ENCODE measurements at places on chromosomes 2 and 18. TPM values are rescaled to one million over a fixed set of nuclear protein-coding genes. Genes with fewer than 3 reads are reported as not detected.

LHCGR gene
- 0.04 TPM for polyA plus RNA-seq

PER2 gene
- polyA plus RNA-seq = 2.7 TPM

- no peak for DNase-seq
Observed at GRCh38 chr2:229635371-229635680, 79.0 kb downstream of the DNER start.

DNAJC5G gene
- not detected for polyA plus RNA-seq

GRCh38 chr2:15436195-15436594 lies 124.9 kb downstream of the NBAS start:
- DNase-seq = no peak

DNA sequence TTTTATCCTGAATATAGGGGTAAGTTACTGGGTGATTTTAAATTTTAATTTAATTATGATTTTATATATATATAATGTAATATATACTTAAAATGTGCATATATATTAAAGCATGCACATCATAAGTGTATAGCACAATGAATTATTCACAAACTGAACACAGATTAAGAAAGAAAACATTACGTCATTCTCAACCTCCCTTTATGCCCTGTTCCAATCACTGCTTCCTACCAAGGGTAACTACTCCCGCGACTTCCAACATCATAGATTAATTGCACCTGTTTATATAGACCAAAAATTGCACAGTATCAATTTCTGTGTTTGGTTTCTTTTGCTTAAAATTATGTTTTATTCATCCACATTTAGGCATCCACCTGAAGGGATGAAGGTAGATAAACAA lies 301.3 kb upstream of the KLHL14 start:
- no peak for DNase-seq

DNA sequence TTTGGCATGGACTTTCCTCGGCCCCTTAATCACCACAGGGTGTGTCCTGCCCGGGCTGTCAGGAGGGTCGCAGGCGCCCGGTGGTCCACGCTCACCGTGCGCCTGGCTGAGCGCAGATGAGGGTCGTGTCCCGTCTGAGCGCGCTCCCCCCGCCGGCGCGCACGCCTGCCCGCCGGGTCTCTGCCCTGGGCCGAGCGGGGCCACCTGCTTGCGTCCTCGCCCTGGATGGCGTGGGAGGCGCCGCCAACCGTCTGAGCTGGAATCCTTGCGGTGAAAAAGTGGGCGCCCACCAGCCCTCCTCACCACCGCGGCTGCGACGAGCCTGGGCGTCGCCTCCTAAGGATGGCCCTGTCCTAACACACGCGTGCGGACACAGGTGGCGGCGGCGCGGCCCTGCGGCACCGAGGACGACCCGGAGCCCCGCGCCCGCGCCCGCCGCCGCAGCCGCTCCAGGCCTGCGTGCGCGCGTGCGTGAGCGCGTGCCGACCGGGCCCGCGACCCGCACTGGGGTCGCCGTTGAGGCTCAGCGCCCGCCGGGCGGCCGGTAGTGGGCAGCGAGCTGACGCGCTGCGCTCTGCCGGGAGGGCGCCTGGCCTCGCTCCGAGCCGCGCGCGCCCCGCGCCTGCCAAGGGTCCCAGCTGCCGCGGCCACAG lies 126.6 kb downstream of the ARHGEF4 start:
- peak; percentile 11 for DNase-seq

GRCh38 chr18:57771193-57771592 lies 31.9 kb downstream of the ATP8B1 start:
- peak; percentile 86 for DNase-seq

MAP4K3 gene
- 9.5 TPM for polyA plus RNA-seq

- DNase-seq = no peak
Observed at GRCh38 chr2:52475590-52475989, 1292.0 kb upstream of the CHAC2 start.

MAL gene
- polyA plus RNA-seq = 3.8 TPM

DNA sequence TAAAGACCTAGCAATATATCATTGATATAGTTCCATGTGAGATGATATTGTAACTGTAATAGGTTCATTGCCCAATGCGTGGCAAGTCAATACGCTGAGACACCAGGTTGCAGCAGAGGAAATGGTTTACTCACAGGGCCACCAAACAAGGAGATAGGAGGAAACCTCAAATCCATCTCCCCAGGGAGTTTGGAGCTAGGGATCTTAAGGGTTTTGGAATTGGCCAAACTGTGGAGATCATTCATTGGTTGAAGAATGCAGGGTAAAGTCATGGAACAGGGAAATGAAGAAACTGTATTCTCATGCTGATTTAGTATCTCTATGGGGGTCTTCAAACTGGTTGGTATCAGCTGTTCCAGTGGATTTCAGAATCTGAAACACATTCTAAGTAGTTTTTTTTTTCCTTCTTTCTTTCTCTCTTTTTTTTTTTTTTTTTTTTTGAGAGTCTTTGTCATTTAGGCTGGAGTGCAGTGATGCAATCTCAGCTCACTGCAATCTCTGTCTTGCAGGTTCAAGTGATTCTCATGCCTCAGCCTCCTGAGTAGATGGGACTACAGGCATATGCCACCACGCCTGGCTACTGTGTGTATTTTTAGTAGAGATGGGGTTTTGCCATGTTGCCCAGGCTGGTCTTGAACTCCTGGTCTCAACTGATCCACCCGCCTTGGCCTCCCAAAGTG lies 30.7 kb upstream of the PPM1B start:
- DNase-seq = no peak

DNA sequence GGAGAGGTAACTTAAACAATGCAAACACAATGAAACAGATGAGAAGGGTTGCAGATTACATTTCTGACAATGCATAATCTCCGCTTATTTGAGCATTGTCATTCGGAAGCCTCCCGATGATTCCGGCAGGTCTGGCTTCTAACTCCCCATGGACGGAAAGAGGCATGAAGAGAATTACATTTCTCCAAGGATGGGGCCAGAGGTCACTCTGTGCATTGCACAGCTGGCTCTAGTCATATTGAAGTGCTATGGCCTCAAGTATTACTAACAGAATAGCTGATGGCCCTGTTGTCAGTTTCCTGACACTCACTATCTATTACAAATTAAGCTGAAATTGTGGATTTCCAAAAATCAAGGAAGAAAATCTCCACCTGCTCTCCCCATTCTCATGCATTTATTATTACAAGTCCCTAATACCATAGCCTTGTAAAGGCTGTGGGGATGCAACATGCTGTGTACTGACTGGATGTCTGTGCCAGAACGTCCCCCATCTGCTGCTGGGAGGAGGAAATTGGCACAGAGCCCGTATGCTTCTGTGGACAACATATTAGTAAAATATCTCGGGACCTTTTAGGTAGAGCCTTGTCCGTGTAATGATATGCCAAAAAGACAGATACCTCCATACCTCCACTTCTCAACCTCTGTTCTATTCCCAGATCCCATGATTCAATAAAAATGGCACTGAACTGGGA lies 168.1 kb downstream of the SETBP1 start:
- DNase-seq = no peak

FOXD4L1 gene
- not detected for polyA plus RNA-seq

DNA sequence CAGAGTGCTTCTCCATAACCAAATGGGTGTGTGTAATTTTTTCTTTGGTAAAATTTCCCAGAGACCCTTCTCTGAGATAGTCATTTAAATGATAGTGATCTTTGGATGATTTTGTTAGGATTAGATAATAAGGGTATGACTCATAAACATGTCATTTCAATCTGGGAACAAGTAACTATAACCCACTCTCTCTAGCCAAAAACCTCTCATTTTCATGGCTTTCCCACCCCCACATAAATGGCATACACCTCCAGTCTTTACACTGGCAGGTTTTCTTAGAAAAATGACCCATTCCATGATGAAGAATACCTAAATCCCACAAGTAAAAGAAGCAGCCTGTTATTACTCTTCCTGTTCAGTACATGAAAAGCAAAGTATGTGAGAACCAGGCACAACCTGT lies 572.0 kb upstream of the ZEB2 start:
- DNase-seq = no peak

GRCh38 chr2:229301237-229301636 lies 30.1 kb upstream of the PID1 start:
- DNase-seq = no peak

- DNase-seq = no peak
Observed at GRCh38 chr18:47550611-47551010, 299.2 kb upstream of the SKOR2 start.

- peak; percentile 61 for DNase-seq
Observed at GRCh38 chr2:173311844-173312606, 42.6 kb upstream of the CDCA7 start.

- DNase-seq = no peak
Observed at GRCh38 chr2:168536925-168537466, 80.9 kb downstream of the CERS6 start.

DNA sequence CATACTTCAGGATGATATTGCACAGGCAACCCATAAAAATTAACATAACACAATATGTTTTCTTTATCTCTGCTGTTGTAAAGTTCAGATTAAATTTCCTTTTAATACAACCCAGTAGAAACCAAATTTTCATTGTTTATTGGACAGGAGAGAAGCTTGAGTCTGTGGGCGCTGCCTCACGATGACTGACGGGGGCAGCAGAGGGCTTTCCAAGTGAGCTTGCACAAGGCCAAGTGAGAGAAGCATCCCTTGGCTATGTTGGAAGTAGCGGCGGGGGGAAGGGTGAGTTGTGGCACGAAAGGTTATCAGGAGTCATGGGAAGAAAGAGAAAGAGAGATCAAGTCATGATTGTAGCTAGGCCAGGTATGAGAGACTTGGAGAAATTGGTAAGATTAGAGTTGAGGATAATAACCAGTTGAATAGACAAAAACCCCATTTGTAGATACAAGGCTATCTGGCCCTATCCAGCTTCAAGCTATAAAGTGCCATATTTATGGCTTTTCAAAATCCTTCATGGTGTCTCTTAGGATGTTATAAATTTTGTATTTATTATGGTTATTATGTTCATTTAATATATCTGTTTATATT lies 413.7 kb upstream of the FAM98A start:
- peak; percentile 18 for DNase-seq

GRCh38 chr2:210303498-210303897 lies 11.5 kb downstream of the MYL1 start:
- DNase-seq = no peak

MALL gene
- polyA plus RNA-seq = 199 TPM

GRCh38 chr2:74316627-74317295 lies 26.5 kb downstream of the SLC4A5 start:
- DNase-seq = peak; percentile 14

GRCh38 chr2:156352911-156353310 lies 20.4 kb upstream of the NR4A2 start:
- DNase-seq = no peak

DNA sequence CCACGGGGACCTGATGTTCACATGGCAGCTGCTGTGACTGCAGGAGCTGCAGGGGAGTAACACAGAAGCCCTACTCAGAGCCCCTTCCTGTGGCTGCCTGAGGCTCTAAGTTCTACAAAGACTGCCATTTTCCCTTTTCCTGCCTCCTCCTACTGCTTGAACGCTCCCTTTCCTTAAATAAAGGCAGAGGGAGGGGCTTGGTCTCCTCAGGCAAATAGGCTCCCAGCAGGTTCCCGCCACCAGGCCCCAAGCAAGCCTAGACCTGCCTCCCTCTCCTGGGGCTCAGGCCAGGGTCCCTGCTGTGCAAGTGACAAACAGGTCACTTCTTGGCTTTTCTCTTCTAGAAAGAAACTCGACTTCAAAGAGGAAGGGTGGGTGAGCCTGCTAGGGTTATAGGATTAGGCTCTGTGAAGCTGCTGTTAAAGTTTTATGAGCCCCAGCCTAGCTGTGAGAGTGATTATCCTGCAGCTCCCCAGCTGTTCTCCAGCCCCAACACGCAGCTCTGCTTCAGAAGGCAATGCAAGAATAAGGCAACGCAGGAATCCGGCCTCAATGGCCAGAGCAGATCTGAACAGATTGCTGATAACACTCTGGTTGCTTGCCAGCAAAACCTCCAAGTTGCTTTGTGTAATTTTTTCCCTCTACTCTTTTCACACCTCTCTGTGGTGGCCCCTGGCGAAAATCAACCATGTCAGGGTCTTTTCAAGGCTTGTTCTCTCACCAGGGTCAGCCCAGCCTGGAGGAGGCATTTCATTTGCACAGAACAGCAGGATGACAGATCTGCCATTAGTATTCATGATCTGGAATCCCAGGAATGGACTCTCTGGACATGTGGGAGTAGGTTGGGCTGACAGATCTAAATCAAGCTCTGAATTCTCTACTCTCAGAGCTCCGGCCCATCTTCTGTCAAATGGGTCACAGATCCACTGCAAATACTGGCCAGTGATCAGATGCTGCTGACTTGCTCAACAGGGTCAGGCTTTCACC lies 71.3 kb downstream of the MRO start:
- DNase-seq = peak; percentile 16

DNA sequence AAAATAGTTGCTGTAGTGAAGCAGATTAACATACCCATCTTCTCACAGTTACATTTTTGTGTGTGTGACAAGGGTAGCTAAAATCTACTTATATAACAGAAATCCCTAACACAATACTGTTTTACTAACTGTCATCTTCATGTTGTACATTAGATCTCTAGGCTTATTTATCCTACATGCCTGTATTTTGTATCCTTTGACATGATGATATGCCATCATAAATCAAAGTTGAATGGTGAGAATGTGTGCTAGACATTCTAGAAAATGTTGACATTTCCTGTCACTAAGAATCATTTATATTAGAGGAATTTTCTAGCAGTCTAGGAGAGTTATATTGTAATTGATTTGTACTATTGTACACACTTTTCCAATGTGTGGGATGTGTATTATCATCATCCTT lies 21.5 kb upstream of the CALCRL start:
- DNase-seq = no peak

GRCh38 chr18:51653507-51654213 lies 456.2 kb upstream of the MEX3C start:
- no peak for DNase-seq

ARL4C gene
- polyA plus RNA-seq = 1.3 TPM

DNA sequence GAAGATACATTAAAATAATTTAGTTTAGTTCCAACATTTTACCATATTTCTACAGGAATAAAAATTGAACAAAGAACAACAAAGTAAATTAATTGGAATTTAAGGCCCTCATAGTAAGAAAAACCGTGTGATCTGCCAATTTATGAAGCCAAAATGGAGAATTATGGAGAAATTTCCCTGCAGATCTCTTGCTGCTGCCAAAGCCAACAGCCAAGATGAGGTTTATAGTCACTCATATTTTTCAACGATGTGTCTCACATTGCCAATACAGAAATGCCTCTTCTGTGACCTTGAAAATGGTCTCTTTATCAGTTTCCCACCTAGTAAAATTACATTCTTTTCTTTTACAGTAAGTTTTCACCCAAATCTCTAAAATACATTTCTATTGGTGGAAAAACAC lies 317.2 kb upstream of the FIGN start:
- DNase-seq = no peak

- DNase-seq = no peak
Observed at GRCh38 chr2:10019174-10019573, 24.2 kb upstream of the KLF11 start.

CSRNP3 gene
- polyA plus RNA-seq = under 0.01 TPM
